ENCODE measurements at places on chromosomes 4 and X. TPM values are rescaled to one million over a fixed set of nuclear protein-coding genes. Genes with fewer than 3 reads are reported as not detected.
A peak's percentile ranks its signal among the peaks of the same experiment; 100 is the strongest.

HTRA3 gene
- not detected for total RNA-seq

RHOXF2B gene
- total RNA-seq, result not detected

DNA sequence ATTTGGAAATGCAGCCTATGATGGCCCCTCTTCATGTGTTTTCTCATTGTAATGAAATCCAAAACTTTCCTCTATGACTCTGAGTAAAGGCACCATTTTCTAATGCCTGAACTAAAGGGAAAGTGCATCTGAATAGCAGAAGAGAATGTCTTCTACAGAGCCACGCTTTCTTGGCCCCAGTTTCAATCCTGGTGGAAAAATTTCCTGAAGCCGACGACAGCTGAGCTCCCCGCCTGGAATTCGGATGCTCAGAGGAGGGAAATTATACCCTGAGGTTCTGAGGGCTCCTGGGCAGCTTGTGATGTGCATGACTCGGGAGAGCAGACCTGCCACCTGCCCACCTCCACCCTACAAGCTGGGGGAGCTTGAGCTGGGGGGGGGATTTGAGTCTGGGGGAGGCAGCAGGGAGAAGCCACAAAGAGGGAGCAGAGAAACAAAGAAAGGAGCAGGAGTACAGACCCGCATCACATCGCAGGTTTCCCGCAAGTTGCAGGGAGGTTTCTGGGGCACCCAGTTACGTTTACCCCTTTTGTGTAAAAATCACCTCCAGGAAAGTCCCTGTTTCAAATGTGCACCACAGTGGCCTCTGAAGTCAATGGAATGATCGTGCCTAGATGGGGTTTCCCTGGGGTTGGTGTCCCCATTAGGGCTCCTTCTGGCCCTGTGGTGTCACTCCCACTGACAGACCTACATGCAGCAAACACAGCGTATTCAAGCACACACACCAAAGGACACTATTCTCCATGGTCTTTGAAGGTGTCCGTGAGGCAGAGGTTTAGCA is 145.6 kb upstream of the RBPJ start:
- DNase-seq, result no peak
- H3K4me3 ChIP-seq, result no peak overlapping the region
- H3K4me1 ChIP-seq, result peaks cover 4% of the 10 kb centered on the region
- H3K27me3 ChIP-seq, result peaks cover 4% of the 10 kb centered on the region
- no peak overlapping the region for H3K27ac ChIP-seq
- H3K36me3 ChIP-seq, result peaks cover 2% of the 10 kb centered on the region

SPATA18 gene
- 0.35 TPM for total RNA-seq

UGT2B11 gene
- not detected for total RNA-seq

GRCh38 chrX:24842486-24842885 is 148.8 kb downstream of the POLA1 start:
- no peak overlapping the region for H3K4me3 ChIP-seq
- H3K27me3 ChIP-seq, result no peaks in the 10 kb centered on the region
- H3K27ac ChIP-seq, result no peak overlapping the region
- H3K36me3 ChIP-seq, result peaks cover 10% of the 10 kb centered on the region
- DNase-seq, result no peak

DNA sequence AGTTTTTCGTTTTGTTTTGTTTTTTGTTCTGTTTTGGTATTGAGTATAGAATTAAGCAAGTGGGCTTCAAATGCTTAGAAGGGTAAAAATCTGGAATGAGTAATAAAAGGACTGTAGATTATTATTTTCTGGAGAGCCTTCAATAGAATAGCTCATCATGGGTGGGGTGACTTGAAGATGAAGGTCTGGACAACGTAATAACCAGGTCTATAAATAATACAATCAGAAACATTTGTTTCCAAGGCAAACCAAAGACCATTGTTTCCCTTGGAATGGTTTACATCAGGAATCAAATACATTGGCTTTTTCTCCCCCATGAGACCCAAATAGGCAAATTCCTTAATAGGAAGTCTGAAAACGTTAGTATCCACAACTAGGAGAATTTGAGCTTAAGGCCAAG is 721.6 kb downstream of the RPA4 start:
- H3K27ac ChIP-seq, result no peak overlapping the region
- H3K4me1 ChIP-seq, result no peaks in the 10 kb centered on the region
- no peaks in the 10 kb centered on the region for H3K27me3 ChIP-seq
- H3K36me3 ChIP-seq, result no peaks in the 10 kb centered on the region
- H3K4me3 ChIP-seq, result no peak overlapping the region

GRCh38 chr4:99029852-99030251 is 34.3 kb downstream of the METAP1 start:
- peaks cover 36% of the 10 kb centered on the region for H3K36me3 ChIP-seq
- no peak overlapping the region for H3K27ac ChIP-seq
- H3K27me3 ChIP-seq, result no peaks in the 10 kb centered on the region
- peaks cover 15% of the 10 kb centered on the region for H3K4me1 ChIP-seq

DNA sequence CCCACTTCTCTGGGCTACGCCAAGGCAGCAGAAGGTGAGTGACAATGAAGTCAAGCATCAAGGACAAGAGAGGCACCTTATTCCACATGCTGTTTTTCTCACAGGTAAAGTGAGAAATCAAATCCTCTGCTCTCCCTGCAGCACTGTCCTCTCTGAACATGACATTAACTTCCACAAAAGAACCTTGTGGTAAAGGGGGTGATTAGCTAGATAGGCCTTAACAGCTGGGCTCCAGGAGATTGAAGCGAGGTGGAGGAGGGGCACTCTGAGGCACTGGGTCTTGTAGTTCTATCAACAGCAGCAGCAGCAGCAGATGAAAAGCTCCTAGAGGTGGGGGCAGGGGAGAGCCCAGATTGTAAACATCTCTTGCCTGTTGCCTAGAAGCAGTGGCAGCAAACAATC is 96.8 kb upstream of the CXXC4 start:
- H3K36me3 ChIP-seq, result no peaks in the 10 kb centered on the region
- H3K4me1 ChIP-seq, result no peaks in the 10 kb centered on the region
- H3K4me3 ChIP-seq, result no peak overlapping the region
- no peaks in the 10 kb centered on the region for H3K27me3 ChIP-seq
- DNase-seq, result no peak
- no peak overlapping the region for H3K27ac ChIP-seq

- no peak overlapping the region for H3K27ac ChIP-seq
- H3K36me3 ChIP-seq, result no peaks in the 10 kb centered on the region
- peaks cover 2% of the 10 kb centered on the region for H3K27me3 ChIP-seq
- DNase-seq, result no peak
- H3K4me3 ChIP-seq, result no peak overlapping the region
Measured at GRCh38 chrX:118216087-118216486, 99.5 kb upstream of the KLHL13 start.

- H3K27ac ChIP-seq, result no peak overlapping the region
- DNase-seq, result no peak
- no peaks in the 10 kb centered on the region for H3K4me1 ChIP-seq
- H3K27me3 ChIP-seq, result no peaks in the 10 kb centered on the region
- no peaks in the 10 kb centered on the region for H3K36me3 ChIP-seq
Measured at GRCh38 chrX:65300104-65300809, 234.3 kb downstream of the LAS1L start.

- DNase-seq, result no peak
- no peaks in the 10 kb centered on the region for H3K4me1 ChIP-seq
- no peak overlapping the region for H3K27ac ChIP-seq
- no peak overlapping the region for H3K4me3 ChIP-seq
- H3K27me3 ChIP-seq, result peaks cover 6% of the 10 kb centered on the region
- no peaks in the 10 kb centered on the region for H3K36me3 ChIP-seq
Measured at GRCh38 chr4:112492321-112492720, 23.7 kb downstream of the NEUROG2 start.

GRCh38 chr4:10013722-10014121 is 7.6 kb downstream of the SLC2A9 start:
- no peaks in the 10 kb centered on the region for H3K36me3 ChIP-seq
- H3K4me3 ChIP-seq, result no peak overlapping the region
- H3K4me1 ChIP-seq, result peaks cover 16% of the 10 kb centered on the region
- H3K27me3 ChIP-seq, result no peaks in the 10 kb centered on the region

DNA sequence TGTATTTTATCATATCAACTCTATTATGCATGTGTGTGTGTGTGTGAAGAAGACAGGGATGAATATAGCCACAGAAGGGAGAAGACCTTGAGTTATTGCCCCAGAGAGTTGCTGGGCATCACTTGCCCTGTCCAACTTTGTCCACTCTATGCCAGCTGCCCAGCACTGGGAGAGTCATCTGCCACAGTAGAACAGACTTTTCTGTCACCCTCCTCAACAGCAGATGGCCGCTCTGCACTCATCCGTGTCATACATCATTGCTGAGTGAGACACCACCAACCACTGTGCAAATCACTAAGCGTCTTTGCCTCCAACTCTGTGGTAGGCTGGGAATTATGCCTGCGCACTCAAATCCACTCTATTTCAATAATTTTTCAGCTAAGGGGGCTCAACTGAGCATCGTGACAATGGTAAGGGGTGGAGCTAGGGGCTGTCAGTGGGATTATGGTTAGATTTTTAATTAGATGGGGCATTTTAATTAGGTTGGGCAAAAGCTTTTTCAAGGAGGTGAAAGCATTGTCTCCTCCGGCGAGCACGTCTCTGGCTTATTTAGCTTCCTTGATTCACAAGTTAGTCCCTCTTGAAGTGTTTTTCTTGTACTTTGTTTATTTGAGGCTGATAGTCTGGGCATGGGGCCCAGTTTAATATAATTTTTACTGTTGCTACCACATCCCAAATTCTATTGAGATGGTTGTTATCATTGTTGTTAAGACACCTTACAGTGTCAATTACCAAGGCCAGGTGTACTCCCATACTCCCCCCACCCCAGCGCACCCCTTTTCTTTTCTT is 100.1 kb upstream of the KLF3 start:
- H3K27me3 ChIP-seq, result peaks cover 9% of the 10 kb centered on the region
- no peaks in the 10 kb centered on the region for H3K36me3 ChIP-seq
- H3K4me3 ChIP-seq, result no peak overlapping the region

DNA sequence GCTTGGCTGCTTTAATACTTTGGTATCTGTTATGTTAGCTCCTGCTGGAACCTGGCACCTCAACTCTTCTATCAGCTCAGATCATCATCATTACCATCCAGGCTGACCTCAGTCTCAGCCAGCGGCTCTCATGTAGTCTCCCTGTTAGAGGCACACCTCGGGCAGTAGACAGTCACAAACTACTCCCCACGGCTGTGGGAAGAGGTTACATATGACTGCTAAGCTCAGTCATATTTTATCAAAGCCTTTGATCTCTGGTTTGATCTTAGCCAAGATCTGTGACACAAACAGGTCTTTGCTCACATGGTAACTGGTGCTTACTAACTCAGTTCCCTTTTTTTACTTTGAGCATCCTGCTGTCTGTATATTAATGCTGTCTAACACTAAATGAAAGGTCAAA is 384.9 kb downstream of the CENPC start:
- no peaks in the 10 kb centered on the region for H3K4me1 ChIP-seq
- H3K27me3 ChIP-seq, result no peaks in the 10 kb centered on the region
- no peaks in the 10 kb centered on the region for H3K36me3 ChIP-seq
- no peak for DNase-seq

- H3K36me3 ChIP-seq, result no peaks in the 10 kb centered on the region
- peak overlapping the region; percentile 85 for H3K4me3 ChIP-seq
- H3K27me3 ChIP-seq, result peaks cover 7% of the 10 kb centered on the region
- peaks cover 27% of the 10 kb centered on the region for H3K4me1 ChIP-seq
- peak overlapping the region; percentile 82 for H3K27ac ChIP-seq
Measured at GRCh38 chr4:81472281-81473182, 825 bp upstream of the RASGEF1B start.

- no peaks in the 10 kb centered on the region for H3K36me3 ChIP-seq
- H3K27ac ChIP-seq, result no peak overlapping the region
- DNase-seq, result no peak
- no peaks in the 10 kb centered on the region for H3K4me1 ChIP-seq
Measured at GRCh38 chrX:10600479-10600878, 19.9 kb downstream of the MID1 start.

- H3K27me3 ChIP-seq, result no peaks in the 10 kb centered on the region
- no peaks in the 10 kb centered on the region for H3K4me1 ChIP-seq
- H3K36me3 ChIP-seq, result no peaks in the 10 kb centered on the region
- no peak for DNase-seq
Measured at GRCh38 chrX:8233091-8233490, 62.0 kb upstream of the VCX2 start.

DNA sequence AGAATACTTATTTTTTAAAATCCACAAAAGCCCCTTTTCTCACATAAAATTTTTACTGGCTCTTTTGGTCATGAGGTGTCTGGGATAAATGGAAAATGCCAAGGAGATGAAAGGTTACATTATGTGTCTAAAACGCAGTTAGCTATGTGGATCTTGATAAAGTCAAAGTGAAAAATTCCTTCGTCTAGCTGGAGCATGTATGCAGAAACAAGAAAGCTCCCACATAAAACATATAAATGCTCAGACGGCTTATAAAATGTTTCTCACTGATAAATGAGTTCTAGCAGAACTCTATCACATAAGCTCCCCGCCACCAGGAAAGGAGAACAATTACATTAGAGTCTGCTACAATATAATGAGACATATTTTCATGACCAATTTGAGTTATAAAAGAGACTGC is 83.8 kb downstream of the TBC1D9 start:
- H3K27ac ChIP-seq, result no peak overlapping the region
- DNase-seq, result no peak
- peaks cover 3% of the 10 kb centered on the region for H3K27me3 ChIP-seq
- no peak overlapping the region for H3K4me3 ChIP-seq
- H3K36me3 ChIP-seq, result no peaks in the 10 kb centered on the region

- peaks cover 27% of the 10 kb centered on the region for H3K4me1 ChIP-seq
- H3K27me3 ChIP-seq, result no peaks in the 10 kb centered on the region
- DNase-seq, result no peak
- peak overlapping the region; percentile 13 for H3K27ac ChIP-seq
- H3K4me3 ChIP-seq, result no peak overlapping the region
Measured at GRCh38 chrX:78375894-78376293, 48.5 kb upstream of the CYSLTR1 start.

- no peaks in the 10 kb centered on the region for H3K4me1 ChIP-seq
- DNase-seq, result no peak
- H3K4me3 ChIP-seq, result no peak overlapping the region
- peaks cover 2% of the 10 kb centered on the region for H3K27me3 ChIP-seq
- H3K36me3 ChIP-seq, result no peaks in the 10 kb centered on the region
Measured at GRCh38 chr4:86564795-86565194, 29.3 kb upstream of the PTPN13 start.

PSAPL1 gene
- not detected for total RNA-seq

DNA sequence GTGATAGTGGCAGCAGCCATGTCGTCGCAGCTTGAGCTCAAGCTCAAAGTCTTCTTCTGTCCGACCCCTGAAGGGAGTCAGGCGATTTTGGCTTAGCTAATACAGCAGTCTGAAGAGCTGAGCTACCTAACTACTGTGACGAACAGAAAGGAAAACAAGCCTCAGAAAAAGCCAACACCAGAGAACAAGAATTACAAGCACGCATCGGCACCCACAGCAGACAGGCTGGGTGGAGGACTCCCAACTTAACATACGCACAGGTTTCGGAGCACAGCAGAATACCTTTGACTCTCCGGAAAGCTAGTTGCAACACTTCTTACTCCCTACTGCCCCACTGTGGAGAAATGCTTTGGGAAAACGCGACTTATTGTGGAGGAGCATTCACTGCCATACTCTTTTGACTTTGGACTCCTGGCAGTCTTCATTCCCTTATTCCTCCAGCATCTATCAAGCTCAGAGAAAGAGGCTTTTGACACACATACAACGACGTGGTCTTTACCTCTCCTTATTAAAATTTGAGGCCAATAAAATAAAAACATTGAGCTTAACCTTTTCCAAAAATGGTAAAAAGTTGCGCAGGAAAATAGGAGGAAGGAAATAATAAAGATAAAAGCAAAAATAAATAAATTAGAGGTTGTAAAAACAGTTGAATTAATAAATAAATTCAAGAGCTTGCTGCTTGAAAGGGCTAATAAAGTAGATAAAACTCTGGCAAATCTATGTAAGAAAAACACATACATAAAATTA is 41.3 kb upstream of the GPC3 start:
- no peak overlapping the region for H3K27ac ChIP-seq
- H3K36me3 ChIP-seq, result no peaks in the 10 kb centered on the region
- H3K27me3 ChIP-seq, result no peaks in the 10 kb centered on the region
- peak; percentile 45 for DNase-seq
- peak overlapping the region; percentile 3 for H3K4me3 ChIP-seq
- peaks cover 7% of the 10 kb centered on the region for H3K4me1 ChIP-seq

Data from activated CD4-positive, alpha-beta T cell treated with anti-CD3 and anti-CD28 coated beads, Interleukin-2, amount 10 ng/mL, durations not matched to agents 7 days and 5 days (primary cell).